NCI-H748 treated with DMSO at 0.1 percent for 48 hours (cell line): ENCODE measurements at places on chromosomes 3 and 15.

GRCh38 chr3:134666885-134667284 is 16.1 kb upstream of the KY start:
- no peak for DNase-seq

DNA sequence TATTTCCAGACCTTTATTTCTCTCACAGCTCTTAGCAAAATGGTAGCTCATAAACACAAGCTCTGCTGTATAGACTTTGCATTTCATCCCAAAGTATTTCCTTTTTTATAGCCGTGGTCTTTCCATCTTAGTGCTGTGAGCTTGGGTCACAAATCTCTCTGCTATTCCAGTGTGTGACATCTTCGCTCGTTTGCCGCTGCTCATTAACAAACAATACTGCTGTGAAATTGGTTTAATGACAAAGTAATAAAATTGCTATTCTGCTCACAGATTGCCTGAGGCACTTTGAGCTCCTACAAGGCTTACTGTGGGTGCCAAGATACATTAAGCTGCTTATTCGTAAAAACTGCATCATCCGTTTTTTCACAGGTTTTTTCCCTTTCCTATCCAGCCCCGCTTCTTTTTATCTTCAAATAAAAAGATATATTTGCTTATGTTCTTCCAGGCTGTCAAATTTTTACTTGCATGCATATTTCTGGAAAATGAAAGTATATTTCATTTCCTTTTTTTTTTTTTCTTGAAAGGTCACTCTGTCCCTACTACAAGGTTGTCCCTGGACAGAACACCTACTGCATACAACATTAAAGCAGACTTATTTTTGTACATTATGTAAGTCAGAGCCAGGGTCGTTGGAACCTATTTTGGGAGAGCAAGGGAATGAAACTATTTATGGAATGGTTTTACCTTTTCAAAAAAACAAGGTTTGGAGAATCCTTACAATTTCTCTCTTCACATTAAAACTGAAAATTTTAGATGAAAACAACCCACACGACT is 174.5 kb downstream of the MEIS2 start:
- DNase-seq, result peak; percentile 32

GRCh38 chr15:89095073-89095472 is 6.8 kb downstream of the ABHD2 start:
- no peak for DNase-seq

DNA sequence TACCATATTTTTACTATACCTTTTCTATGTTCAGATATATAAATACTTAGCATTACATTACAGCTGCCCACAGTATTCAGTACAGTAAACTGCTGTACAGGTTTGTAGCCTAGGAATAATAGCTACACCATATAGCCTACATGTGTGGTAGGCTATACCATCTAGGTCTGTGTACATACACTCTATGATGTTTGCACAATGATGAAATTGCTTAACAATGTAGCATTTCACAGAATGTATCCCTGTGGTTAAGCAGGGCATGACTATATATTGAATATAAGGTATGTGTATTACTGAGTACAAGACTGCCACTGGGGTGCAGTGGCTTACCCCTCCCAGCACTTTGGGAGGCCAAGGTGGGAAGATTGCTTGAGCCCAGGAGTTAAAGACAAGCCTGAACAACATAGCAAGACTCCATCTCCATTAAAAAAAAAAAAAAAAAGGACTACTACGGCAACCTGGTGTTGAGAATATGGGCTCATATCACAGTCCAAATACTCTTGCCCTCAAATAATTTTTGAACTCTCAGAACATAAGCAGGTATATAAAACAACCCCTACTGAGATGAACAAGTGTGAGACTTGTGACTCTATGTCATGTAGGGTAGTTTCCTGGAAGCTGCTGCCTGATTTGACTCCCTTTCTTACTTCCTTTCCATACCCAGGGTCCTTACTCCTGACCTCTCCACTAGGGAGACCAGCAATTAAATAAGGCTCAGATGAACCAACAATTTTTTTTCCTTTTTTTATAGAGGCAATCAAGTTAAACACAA is 4.8 kb downstream of the PPP1R14D start:
- peak; percentile 2 for DNase-seq

DNA sequence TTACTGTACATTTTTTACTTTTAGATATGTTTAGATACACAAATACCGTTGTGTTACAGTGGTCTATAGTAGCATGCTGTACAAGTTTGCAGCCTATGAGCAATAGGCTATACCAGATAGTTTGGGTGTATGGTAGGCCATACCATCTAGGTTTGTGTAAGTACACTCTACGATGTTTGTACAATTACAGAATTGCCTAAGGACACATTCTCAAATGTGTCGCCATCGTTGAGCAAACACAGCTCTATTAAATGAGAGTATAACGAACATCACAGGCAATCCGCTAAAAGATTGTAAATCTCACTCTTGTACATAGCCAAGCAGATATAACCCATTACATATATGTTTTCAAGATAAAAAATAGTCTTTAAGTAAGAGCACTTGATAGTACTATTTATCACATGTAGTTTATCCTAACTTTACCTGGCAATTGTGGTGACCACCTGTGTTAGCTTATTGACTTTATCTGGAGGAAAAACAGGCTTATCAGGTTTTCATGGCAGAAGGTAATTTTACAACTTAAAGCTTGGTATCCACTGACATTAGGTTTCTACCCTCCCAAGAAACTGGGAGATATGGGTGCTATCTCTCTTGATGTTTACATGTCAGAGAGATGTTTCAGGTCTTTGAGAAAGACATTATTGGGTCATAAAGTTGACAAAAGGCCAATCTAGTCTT is 898.7 kb downstream of the NSUN3 start:
- peak; percentile 64 for DNase-seq

- no peak for DNase-seq
These were observed 18.9 kb downstream of the HDC start for GRCh38 chr15:50246631-50247030.

DNA sequence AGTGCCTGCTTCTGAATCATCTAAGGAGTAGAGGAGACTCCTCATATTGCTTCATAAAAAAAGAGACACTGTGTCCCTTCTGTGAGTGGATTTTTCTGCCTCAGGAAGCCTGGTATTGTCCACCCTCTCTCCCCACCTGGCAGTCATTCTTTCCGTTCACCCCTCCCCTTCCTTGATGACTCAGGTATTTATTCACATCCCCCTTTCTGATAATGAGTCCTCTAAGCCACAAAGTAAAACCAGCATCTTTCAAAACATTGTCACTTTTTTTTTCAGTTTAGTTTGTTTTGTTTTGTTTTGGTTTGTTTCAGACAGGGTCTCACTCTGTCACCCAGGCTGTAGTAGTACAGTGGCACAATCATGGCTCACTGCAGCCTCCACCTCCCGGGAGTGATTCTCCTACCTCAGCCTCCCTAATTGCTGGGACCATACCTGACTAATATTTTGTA is 65.2 kb upstream of the UBE2E1 start:
- no peak for DNase-seq

DNA sequence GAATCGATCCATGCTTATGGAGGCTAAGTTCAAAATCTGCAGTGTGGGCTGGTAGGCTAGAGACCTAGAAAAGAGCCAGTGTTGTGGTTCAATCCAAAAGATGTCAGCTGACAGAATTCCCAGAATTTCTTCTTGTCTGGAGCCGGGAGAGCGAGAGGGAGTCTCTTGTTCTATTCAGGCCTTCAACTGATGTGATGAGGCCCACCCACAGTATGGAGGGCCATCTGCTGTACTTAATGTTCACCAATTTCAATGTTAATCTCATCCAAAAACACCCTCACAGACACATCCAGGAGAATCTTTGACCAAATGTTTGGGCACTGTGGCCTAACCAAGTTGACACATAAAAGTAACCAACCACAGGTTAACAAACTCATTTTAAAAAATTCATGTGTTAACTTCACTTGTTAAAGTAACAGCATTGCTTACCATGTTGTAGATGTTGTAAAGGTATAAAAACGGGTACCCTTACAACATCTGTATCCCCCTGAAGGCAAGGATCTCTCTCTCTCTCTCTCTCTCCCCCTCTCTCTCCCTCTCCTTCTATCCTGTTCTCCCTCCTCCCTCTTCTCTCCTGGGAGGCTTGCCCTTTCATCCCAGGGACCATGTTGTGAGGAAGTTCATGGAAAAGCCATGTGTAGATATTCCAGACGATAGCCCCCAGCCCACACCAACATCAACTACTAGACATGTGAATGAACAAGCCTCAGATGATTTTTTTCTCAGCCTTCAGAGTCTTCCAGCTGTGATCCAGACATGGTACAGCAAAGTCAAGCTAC is 66.4 kb upstream of the CHD2 start:
- no peak for DNase-seq

GRCh38 chr3:144003051-144003450 is 31.4 kb downstream of the DIPK2A start:
- no peak for DNase-seq

- no peak for DNase-seq
These were observed 34.3 kb upstream of the PIK3CA start for GRCh38 chr3:179113903-179114302.

- no peak for DNase-seq
These were observed 12.7 kb upstream of the CPA3 start for GRCh38 chr3:148852271-148852992.

- no peak for DNase-seq
These were observed 1297.9 kb downstream of the ROBO2 start for GRCh38 chr3:78337801-78338211.

DNA sequence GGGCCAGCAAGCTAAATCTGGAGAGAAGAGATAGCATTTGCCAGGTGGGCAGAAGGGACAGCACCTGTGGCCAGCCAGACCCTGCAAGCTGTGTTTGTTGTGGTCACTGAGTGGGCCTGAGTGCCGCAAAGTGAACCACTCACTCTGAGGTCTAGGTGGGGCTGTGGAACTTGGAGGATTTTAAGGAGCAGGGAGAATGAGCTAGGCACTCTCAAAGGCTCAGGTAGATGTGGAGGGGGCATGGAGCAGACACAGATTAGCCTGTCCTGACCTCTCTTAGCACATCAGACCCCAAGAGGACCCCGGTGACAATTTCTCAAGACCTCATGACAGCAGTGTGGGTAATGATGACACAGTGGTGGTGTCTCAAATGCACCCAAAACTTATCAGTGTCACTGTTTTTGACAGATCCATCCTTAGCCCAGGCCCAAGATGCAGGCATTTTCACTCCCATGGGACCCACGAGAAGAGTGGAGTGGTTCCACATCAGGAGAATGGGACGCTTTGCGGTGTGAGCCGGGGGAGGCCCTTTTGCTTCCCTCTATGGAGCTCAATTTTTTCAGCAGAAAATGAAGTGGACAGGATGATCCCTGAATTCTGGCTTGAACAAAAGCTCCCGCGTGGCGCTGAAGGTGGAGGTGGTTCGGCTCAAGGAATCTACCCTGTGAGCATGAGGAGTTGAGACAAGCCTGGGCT is 43.8 kb upstream of the TLE3 start:
- no peak for DNase-seq

DNA sequence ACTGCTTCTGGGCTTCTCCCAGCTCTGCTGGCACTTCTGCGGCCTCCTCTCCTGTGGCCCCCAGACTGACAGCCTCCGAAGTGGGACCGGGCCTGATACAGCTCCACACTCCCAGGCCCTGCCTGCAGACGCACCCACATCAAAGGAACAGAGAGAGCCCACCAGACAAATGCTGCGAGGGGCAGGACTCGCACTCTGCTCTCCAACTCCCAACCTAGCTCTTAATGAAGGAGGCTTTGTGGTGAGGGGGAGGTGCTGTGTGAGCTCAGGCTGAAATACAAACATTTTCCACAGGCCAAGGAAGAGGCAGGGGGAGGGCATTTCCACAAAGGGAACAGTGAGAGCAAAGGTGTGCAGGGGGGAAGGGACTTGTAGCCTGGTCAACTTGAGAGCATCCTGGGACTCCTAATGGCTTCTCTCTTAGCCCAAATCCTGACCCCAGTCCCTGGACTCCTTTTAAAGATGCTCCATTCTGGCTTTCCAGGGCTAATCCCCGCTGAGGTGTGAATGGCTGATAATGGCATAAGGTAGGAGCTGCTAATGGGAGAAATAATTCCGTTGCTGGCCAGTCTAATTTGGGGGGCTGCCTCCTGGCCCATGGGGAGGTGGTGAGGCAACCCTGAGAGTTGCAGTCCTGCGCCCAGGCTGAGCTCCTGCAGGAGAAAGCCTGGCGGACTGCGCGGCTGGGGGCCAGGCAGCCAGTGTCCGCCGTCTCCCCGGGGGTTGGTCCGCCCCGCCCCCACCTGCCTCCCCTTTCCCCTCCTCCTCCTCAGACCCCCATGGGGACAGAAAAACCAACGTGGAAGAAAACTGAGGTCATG is 9.6 kb downstream of the LINGO1 start:
- no peak for DNase-seq

DNA sequence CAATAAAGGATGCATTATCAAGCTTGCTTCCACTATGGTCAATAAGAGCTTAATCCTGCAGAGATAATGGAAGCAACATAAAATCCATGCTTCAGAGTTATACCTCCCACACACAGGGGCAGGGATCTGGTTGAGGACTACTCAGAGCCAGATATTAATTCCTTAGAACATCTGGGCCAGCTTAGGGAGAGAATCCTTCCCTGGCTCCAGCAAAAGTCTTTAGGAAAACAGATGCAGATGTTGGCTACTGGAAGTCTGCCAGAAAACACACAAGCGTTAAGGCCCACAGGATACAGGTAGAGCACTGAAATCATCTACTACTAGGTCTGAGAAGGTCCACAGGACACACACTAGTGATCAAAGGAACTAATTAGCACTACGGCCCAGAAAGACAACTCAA is 25.2 kb downstream of the TMEM202 start:
- DNase-seq, result no peak

GRCh38 chr3:138443521-138444503 is 9.4 kb downstream of the ESYT3 start:
- no peak for DNase-seq

DNA sequence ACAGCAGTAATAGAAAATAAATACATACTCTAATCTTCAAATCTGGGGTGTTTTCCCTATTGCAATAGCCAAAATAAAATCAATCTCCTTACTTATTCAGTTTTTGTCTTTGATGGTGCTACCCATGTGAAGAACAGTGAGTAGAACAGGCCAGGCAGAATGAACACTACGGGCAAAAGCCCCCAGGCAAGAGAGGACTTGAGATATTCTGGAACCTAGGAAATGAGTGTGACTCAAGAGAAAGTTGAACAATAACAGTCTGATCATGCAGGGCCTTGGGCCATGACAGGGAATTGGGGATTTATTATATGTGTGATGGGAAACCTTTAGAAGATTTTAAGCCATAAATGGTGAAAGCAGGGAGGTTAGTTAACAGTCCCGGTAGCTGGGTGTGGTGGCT is 14.0 kb upstream of the DUT start:
- no peak for DNase-seq

DNA sequence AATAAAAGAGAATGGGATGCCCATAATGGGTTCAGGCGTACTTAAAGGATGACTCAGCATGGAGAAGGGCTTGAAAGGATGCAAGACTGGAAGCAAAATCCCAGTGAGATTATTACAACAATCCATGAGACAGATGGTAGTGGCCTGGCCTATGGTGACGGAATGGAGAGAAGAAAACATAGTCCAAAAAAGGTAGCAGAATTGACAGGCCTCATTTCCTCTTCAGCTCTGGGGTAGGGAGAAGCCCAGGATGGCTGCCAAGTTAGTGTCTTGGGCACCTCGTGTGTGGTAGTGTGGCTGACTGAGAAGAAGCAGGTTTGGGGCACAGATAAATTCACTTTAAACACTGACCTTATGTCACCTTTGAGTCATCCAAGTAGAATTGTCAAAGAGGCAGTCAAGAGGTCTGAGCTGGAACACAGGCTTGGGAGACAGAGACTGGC is 18.1 kb downstream of the MB21D2 start:
- DNase-seq, result no peak

- no peak for DNase-seq
These were observed 47.5 kb downstream of the RAB11A start for GRCh38 chr15:65916664-65917406.

GRCh38 chr15:48144889-48145288 is 24.1 kb downstream of the SLC24A5 start:
- DNase-seq, result no peak

GRCh38 chr3:129609591-129610182 is 3.2 kb upstream of the PLXND1 start:
- DNase-seq, result no peak
